ENCODE measurements at places on chromosomes 5 and 9.
A peak's percentile ranks its signal among the peaks of the same experiment; 100 is the strongest.

GRCh38 chr5:14365831-14366430 lies 215.7 kb upstream of the OTULINL start:
- DNase-seq = no peak

DNA sequence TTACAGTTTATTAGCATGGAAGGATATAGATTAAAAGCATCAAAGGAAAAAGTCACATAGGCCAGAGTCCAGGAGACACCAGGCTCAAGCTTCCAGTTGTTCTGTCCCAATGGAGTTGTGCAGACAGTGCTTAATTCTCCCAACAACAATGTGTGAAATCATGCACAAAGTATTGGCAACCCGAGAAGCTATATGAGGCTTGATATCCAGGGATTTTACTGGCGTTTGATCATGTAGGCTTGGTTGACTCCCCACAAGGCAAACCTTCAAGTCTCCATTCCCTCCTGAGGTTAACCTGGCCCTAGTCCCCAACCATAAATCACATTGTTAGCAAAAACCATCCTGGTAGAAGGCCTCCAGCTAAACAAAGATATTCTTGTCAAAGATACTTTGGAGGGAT lies 141.5 kb downstream of the ADAMTS19 start:
- DNase-seq = no peak

DNA sequence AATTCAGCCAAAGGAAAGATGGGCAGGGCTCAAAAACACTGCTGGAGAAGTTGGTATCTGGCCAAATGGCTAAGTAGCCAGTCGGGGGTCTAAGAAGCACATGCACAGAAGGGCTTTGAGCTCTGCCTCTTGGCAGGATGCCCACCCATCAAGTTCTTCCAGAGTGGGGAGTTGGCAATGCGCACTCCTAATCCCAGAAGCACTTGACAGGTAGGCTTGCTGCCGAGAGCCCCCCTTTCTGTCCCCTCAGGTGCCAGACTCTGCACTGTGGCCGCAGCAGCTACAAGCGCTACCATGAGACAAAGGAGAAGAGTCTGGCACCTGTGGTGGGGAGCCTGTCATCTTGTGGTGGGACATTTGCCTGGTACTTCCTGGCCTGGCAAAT lies 252.9 kb upstream of the SLC24A2 start:
- DNase-seq = no peak

- DNase-seq = peak; percentile 70
Measured at GRCh38 chr9:34380511-34381315, 4.0 kb upstream of the MYORG start.

DNA sequence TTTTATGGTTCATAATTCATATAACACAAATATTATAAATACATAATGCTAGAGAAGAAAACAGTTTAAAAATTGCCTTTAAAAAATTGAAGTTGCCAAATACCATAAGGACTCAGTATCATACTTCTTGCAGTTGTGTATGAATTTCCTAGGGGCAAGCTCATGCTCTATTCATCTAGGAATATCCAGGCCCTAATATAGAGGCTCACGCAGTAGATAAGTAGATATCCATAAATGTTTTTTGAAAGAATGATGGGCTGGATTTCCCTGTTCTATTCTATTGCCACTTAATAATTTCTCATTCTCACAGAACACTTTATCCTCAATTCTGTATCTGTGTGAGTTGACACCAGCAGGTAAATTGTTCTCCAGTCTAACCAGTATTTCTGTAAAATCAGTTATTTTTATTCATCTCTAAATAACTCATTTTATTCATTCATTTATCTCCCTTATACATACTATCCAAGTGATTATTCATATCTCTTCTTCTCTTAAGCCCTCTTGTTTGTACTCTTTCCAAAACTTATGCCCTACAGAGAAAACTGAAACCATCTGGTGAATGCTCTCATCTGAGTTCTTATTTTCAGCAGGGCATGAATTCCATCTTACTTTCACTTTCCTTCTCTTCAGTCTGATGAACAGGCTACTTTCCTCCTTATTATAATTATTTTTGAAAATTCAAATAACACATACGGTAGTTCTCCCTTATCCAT lies 97.1 kb downstream of the SLC44A1 start:
- no peak for DNase-seq

DNA sequence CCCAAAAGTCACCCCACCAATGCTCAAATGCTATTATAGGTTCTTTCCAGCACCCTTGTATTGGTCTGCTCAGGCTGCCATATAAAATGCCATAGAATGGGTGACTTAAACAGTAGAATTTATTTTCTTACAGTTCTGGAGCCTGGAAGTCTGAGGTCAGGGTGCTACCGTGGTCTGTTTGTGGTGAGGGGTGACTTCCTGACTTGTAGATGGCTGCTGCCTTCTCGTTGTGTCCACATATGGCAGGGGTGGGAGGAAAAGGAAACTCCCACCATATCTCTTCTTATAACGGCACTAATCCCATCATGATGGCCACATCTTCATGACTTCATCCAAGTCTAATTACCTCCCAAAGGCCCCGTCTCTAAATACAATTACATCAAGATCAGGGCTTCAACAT lies 257.8 kb upstream of the TARS1 start:
- no peak for DNase-seq

GRCh38 chr9:27356446-27356845 lies 59.5 kb upstream of the EQTN start:
- DNase-seq = no peak

DNA sequence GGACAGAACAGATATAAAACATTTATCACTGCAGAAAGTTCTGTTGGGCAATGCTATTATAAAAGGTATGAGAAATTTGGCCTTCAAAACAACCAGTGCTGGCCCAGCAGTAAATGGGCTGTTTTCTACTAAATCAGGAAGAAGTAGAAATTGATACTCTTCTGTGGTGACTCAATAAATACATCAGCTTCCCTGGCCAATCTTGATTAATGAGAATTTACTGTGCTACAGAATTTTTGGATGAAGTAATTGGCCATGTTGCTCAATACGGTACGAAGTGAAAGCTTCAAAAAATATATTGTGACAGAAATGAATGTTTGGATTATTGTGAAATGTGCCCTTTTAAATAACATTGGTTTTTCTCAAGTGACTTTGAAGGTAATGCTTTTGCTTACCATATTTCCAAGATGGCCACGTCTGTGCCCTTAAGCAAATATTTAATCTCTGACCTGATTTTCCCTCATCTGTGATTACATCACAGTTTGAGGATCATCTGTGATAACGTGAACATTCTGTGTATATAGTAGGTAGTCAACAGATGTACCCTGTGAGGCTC lies 4.2 kb downstream of the DNAJA1 start:
- no peak for DNase-seq

DNA sequence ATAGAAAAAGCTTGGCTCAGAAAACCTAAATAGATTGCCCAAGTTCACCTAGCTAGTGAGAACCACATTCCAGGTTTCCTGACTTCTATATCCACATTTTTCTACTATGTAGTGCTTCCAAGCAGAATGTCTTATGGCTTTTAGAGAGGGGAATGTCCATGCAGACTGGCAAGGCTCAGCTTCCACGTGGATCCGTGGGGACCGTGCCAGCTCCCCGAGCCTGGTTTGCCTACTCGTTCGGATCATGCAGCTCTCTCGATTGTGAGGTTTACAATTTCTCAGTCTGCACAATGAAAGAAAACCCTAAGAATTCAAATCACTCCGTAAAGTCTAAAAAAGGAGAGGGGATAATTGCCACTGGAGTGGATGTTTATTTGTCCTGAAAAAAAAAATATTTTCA lies 256.5 kb upstream of the NR4A3 start:
- DNase-seq = no peak

DNA sequence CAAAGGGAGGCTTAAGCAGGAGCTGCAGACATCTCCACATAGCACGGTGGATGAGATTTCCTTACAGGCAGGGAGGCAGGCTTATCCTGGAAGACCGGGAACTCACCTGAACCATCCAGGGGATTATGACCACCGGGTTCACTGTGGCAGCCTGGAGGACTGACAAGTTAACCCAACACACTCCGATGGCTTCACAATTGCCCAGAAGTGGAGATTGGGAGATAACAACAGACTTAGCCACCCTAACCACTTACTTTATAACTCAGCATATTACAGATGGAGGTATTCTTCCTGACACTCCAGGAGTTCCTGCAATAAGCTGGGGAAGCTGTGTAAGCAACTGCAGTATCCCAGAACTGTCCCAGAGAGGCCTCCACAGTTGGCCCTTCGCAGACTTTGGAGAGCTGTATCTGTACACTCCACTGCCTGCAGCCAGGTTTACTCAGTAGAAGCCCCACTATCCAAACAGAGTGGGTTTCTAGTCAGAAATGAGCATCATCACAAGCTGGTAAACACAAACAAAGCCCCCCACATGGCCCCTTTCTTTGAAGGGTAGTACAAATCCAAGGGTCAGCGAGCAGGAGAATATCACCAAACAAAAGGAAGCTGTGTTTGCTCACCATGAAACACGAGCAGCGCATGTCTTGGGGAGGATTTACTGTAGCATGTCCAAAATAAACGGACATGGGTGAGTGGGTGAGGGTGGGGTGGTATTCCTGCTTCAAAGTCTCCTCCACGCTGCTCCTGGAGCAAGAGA lies 462.2 kb downstream of the RASEF start:
- no peak for DNase-seq

GRCh38 chr9:108002371-108002956 lies 512.9 kb upstream of the KLF4 start:
- no peak for DNase-seq

DNA sequence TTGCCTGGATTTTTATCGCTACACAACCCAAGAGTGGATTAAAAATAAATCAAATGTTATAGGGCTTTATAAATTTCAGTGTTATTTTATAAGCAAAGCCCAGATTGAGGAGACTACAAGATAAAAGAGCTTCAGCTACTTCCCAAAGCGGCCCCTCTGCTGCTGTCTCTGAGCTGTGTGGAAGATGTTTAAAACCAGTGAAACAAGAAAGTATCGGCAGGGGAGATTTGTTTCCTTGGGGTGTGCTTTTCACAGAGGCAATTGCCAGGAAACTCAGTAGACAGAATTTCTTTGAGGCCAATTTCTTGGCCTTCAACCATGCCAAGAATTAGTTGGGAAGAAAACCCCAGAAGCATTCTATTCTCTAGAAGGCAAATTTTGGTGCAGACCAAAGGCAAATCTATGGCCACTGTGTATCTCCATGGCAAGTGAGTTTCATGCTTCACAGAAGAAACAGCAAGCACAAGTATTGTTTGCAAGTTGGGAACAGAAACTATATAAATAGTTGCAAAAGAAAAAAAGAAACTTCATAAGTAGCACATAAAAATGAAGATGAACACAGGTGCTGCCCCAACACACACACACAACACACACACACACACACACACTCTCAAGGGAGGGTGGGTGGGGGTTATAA lies 197.2 kb downstream of the PARP8 start:
- DNase-seq = no peak

- no peak for DNase-seq
Measured at GRCh38 chr9:109342878-109343277, 22.0 kb upstream of the EPB41L4B start.

DNA sequence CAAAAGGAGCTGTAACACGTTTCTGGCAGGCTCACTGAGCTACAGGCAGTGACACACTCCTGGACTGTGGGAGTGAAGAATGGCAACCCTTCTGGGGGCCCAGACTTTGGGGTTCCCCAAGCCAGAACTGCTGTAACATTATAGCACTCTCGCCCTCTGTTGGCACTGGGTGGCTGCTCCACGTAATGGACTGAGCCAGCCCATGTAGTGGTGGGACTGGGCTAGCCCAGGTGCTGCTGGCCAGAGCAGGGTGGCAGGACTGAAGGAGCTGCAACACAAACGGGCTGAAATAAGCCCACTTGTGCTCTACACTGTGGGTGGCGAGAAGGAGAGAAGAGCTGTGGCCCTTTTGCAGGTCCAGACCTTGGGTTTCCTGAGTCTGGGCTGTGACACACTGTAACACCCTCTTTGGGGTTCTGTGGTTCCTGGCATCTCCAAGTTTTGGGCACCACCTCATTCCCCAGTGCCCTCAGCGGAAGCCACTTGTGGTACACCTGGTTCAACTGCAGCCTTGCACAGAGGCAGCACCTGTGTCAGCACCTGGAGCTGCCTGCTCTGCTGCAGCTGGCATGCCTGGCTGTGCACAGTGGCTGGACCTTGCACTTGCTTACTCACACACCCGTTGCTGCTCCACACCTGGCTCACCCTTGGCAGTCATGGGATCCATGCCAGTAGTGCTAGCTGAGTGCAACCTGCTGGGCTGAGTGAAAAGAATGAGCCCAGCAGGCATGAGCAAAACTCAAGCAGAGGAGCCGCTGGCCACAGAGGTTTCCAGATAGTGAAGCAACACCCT lies 95.0 kb upstream of the PRR16 start:
- no peak for DNase-seq

DNA sequence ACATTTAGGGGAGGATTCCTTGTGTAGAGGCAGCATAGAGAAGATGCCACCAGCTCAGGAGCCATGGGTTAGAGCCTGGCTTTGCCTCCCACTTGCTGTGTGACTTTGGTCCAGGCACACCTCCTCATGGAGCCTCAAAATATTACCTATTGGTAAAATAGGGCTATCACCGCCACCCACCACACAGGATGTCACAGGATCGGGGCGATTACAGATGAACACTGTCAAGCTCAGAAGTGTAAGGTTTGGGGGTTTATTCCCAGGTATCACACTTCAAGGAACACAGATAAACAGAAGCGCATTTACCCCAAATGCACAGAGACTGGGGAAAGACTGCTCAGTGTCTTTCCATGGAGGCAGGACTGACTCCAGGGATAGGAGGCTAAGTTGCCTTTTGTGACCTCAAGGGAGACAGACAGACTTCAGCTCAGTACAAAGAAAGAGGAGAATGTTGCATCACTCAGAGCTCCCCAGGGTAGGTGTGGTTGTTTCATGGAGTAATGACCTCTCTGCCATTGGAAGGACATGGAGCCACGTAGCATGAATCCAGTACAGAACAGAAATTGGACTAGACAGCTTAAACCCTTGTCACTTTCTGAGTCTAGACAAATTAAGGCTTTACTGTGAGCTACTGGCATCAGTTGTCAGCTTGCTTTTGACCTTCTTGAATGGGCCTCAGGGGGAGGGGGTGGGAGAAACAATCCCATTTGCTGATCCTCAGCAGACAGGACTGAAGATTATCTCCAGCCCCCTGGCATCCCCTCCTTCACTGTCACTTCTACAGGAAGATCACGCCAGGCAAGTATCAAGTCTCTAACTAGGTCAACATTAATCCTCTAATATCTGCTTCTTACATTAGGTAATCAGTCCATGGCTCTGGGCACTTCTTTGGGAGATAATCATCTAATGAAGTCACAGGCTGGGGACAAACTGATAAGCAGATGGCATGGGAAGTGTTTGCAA lies 6.5 kb downstream of the TRAF1 start:
- DNase-seq = no peak

GRCh38 chr9:24844217-24844616 lies 298.5 kb upstream of the IZUMO3 start:
- no peak for DNase-seq

All from stimulated activated CD4-positive, alpha-beta T cell treated with anti-CD3 and anti-CD28 coated beads, Interleukin-1b, Interleukin-23, amount 100 ng/mL, for 24 hours (primary cell).